ENCODE measurements at places on chromosomes 6 and 20. TPM values are rescaled to one million over a fixed set of nuclear protein-coding genes. Genes with fewer than 3 reads are reported as not detected.

BPIFB2 gene
- not detected for total RNA-seq

HLA-DMA gene
- total RNA-seq = 3.0 TPM

LY86 gene
- not detected for total RNA-seq

BNIP5 gene
- total RNA-seq = 0.02 TPM

ENTPD6 gene
- total RNA-seq = 182 TPM

PPP1R10 gene
- total RNA-seq = 30.4 TPM

AKAP7 gene
- total RNA-seq = 3.4 TPM

GPX5 gene
- total RNA-seq = not detected

NT5DC1 gene
- total RNA-seq = 26.8 TPM

FNDC11 gene
- 0.21 TPM for total RNA-seq

TOMM6 gene
- 306 TPM for total RNA-seq

SIRPD gene
- not detected for total RNA-seq

PDE10A gene
- total RNA-seq = 22.6 TPM

ACSS1 gene
- 21.0 TPM for total RNA-seq

SCGN gene
- 0.30 TPM for total RNA-seq

SEMG1 gene
- not detected for total RNA-seq

DEFB132 gene
- total RNA-seq = not detected

APCDD1L gene
- 0.06 TPM for total RNA-seq

CNKSR3 gene
- total RNA-seq = 10.4 TPM

Measured in A549 treated with AZD2906 at 1 μM for 4 hours (cell line).